ENCODE measurements at places on chromosomes 3 and 15.

DNA sequence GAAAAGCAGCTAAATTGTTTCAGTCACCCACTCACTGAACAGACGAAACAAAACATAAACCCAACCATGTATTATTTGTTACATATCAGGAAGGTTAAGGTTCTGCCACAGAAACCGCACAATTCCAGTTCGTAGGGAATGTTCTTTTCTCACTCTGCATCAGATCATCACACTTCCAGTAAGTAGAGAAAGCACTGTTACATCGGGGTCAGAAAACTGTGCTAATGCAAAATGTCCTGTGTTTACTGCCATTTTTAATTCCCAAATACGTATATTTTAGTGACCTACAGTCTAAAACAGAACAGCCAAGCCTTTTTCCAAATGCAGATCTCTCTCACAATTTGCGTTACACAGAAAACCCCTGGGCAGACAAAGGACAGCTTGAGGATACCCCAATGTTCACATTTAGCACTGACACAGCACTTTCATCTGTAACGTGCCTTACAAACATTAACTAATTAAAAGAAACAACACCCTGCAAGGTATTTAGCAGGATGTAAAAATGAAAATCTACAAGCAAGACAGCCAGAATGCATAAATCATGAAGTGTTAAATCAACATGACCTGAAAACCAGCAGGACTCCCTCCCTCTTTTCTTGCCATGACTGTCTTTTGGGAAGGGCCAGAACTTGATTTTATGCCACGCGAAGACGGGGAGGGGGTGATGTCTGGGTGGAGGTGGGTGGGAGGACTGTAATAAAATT lies 34.8 kb upstream of the SKIL start:
- DNase-seq = no peak

DNA sequence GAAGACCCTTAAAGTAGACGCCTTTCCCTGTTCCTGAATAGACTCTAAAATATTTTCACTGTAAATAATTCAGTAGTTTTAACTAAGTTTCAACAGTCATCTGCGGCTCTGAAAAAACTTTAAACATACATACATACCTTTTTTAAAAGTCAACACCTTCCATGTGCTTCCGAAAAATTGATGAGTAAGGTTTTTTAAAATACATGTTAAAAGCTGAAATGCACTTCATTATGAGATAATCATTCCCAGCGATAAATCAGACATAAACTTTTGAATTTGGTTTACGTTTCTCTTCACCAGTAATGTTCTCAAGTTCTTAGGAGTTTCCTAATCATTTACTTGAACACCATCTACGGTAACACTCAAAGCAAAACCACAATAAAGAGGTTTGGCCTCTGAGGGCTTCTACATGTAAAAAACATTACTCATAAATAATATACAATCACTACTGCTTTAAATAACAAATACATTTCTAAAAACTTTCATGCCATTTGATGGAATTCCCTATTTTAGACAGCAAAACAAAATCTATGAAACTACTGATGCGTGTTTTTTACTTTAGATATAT lies 403.5 kb downstream of the SHQ1 start:
- DNase-seq = no peak

GRCh38 chr3:195704433-195704999 lies 16.3 kb upstream of the MUC20 start:
- no peak for DNase-seq

DNA sequence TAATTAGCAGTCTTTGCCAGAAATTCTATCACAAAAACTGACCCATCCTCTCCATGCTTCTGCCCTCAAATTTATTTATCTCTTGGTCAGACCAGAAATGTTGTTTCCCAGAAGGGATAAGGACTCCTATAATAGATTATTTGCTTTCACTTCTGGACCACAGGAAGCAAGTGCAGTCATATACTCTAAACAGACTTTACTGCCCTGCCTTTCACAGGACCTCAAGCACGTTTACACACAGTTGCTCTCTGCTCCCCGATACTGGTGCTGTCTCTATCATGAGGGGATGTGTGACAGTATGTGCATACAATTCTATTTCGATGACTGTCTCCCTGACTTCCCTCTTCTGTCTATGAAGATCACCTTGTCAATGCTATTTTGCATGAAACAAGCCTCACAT lies 205.5 kb upstream of the TGFBR2 start:
- DNase-seq = no peak

DNA sequence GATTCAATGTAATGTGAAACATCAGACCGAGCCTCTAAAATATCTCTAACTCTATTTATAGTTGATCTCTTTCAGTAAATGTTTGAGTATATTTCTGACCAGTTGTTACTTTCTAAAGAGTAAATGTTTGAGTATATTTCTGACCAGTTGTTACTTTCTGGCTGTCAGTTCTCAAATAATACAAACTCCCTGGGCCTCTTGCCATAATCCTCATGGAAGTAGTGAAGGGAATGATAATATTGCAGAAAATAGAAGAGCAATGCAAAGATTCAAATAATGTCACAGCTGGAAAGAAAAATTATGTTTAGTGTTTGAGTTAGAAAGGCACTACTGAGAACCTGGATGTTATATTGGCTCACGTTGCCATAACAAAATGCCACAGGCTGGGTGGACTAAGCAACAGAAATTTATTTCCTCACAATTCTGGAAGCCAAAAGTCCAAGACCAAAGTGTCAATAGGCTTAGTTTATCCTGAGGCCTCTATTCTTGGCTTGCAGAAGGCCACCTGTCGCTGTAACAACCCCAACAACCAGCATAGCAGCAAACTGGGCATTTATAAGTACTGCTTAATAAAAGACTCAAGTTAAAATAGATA lies 470.6 kb upstream of the BCHE start:
- DNase-seq = no peak

GRCh38 chr15:42270551-42270950 lies 2.5 kb upstream of the GANC start:
- no peak for DNase-seq

DNA sequence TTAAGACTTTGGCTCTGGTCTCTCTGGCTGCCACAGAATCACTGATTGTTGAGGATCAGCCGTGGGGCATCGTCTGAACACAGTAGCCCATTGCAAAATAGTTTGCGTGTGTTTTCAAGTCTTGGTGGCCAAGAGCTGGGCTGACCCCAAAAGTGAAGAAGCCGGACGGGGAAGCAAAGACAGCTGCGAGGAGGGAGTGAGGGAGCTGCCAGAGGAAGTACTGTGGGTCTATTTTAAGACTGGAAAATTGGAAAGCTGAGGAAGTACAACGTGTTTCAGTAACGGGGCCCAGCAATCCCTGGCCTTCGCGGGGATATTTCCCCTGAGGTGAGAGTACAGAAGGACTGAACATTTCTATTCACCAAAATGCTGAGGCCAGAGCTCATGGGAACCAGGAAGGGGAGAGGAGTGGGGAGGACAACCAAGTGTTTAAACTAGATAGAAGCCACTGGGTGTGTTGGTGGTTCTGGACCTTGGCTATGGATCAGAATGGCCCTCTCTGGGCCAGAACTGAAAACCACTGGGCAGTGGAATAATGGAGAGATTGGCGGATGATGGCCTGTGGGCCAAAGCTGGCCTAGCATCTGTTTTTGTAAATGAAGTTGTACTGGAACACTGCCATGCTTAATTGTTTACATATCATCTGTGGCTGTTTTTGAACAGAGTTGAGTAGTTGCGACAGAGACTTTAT lies 34.1 kb upstream of the LIMD1 start:
- DNase-seq = no peak

GRCh38 chr3:45776611-45777010 lies 19.7 kb downstream of the SLC6A20 start:
- DNase-seq = no peak

DNA sequence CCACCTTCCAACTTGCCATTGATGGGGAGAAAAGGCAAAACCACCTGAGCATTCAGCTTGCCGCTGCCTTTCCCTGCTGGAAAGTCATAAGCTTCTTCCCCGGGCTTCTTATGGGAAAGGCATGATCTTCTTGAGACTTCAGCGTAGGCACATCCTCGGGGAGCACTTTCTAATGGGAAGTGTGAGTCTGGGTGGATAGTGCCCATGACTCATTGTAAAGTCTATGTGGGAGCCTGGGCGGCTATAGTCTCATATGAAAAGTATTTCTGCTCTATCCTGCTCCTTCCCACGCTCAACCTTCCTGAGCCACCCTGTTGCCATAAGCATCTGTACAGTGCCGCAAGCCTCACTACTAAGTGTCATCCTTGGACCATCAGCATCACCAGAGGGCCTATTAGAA lies 309.9 kb upstream of the THBS1 start:
- DNase-seq = no peak

DNA sequence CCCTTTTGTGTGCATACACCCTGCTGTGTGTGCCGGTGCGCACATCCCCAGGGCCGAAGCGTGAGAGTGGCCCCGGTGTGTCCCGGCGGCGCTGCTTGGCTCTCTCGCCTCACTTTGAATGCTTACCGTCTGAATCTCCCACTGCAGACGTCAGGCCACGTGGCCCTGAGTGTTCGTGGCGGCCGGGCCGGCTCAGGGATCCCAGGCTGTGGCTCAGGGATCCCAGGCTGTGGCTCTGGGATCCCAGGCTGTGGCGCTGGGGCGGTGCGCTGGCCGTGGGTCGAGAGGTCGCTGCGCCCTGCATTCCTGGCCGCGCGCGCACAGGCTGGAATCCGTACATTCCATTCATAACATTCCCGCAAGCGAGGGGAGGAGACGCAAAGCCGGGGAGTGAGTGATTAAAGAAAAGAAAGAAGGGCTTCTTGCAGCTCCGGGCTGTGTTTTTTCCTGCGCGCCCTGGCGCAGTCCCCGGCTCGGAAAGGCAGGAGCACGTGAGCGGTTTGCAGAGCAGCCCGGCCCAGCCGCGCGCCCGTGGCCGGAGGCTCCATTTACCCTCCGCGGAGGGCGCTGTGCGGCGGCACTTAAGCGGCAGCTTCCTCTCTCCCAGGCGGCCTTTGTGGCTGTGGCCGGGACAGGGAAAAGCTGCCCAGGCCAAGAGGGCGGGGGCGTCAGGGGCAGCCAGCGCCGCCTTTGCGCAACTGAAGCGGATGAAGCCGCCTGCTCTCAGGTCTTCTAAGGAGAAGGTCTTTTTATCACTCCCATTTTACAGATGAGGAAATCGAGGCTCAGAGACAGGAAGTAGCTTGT lies 87.0 kb upstream of the ALDH1L1 start:
- no peak for DNase-seq

DNA sequence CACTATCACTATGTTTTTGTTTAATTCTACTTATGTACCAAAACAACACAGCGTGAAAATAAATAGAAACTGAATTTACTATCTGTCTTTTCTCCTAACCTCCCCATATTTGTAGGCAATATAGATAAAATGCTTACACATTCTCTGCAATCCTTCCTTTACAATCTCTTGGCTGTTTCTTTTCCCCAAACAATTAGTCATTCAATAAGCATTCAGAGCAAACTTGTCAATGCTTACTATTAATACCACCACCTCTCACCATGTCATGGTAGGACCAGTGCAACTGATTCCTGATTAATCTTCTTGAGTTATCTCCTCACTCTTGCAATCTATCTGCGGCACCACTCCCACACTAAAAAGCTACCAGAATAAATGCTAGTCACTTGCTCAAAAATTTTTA lies 74.0 kb upstream of the TTBK2 start:
- no peak for DNase-seq

GRCh38 chr3:124967964-124968363 lies 33.4 kb upstream of the MUC13 start:
- no peak for DNase-seq

- no peak for DNase-seq
These were observed 5.4 kb downstream of the FBXL22 start for GRCh38 chr15:63602595-63602994.

DNA sequence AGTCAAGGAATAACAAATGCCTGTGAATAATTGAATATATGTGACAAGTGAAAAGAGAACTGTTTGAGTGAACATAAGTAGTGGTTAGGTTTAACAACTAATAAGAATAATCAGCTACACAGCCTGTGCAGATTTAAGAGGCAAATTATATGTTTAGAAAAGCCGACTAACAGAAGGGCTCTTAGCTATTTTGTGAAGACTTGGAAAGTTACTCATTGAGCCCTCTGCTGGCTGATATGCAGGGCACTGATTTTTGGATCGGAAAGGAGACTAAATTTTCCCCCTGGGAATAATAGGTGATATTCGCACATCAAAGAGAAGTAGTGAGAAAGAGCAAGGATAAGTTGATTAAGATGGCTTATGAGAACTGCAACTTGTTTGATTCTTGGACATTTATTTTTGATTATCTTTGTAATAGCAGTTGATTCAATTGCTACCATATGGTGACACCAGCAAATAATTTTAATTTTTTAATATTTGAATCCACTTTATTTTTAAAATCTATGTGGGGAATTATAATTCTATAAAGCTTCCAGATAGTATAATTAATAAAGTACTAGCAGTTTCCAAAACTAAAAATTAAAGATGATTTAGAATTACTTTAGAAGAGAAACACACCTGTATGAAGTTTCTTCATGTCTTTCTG lies 156.2 kb downstream of the NLGN1 start:
- no peak for DNase-seq

DNA sequence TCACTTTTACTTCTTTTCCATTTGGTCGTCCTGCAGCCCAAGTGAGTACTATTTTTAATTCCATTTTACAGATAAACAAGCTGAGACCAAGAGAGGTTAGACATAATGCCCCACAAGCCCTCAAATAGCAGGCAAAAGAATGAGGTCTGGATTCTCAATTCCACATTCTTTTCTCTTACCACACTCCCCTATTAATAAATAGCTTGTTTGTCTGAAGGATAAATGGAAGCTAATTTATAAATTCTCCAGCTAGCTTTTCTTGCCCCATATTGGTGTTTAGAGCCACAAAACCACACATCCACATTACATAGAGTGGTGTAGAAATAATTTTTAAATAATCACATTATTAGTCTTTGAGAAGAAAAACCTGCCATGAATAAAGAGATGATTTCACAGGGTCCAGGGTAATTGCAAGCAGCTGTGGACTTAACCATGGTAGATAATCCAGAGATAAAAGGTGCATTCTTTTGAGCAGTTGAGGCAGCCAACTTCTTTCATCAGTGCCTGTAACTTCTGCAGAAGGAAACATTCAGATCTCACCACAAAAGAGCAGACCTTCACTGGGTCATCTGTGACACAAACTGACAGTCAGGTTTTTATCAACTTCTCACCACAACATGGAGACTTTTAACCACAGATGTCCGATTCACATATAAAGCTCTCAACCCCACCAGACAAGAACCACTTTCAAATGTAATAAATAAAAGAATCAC lies 313.4 kb upstream of the STT3B start:
- DNase-seq = no peak

DNA sequence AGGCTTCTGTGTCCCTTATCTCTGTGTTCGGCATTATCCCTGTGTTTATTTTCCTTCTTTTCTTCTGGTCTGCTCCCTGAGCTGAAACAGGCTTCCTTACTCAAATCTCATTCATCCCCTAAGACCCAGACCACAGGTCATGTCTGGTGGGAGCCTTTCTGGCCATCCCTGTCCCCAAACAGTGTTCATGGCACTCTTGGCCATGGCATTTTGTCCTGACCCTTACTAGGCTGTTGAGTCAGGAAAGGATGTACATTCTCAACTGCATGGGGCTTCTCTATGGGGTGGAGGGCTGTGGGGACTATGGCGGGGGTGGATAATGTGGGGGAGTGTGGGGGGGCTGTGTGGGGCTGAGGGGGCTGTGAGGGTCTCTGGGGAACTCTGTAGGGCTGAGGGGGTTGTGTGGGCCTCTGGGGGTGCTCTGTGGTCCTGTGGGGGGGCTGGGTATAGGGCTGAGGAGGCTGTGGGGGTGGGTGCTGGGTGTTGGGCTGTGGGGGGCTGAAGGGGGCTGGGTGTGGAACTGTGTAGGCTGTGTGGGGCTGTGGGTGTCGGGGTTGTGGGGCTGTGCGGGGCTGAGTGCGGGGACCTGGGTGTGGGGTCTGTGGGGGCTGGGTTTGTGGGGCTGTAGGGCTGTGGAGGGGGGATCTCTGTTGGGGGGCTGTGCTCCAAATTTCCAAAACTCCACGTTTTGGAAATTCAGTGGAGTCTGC lies 64.3 kb downstream of the KLF13 start:
- no peak for DNase-seq
